ENCODE measurements at places on chromosomes 11 and 22. TPM values are rescaled to one million over a fixed set of nuclear protein-coding genes. Genes with fewer than 3 reads are reported as not detected.

DNA sequence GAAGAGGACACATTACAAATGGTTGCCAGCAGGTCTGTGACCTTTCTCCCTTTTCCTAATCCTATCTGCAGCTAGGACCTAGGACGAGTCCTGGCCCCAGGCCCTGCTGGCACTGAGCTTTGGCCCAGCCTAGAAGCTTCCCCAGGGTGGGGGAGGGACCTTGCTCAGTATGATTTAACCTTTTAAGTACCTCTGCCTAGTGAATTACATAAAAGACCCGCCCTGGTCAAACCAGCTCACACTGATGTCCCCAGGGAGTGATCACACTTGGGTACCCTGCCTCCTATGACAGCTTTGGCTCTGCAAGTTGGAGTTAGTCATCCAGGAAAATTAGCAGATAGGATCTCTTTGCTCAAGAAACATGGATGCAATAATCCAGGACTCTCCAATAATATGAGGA lies 21.9 kb downstream of the ASCC2 start:
- DNase-seq: no peak

GRCh38 chr22:47153854-47154525 lies 391.5 kb downstream of the TBC1D22A start:
- no peak for DNase-seq

DNA sequence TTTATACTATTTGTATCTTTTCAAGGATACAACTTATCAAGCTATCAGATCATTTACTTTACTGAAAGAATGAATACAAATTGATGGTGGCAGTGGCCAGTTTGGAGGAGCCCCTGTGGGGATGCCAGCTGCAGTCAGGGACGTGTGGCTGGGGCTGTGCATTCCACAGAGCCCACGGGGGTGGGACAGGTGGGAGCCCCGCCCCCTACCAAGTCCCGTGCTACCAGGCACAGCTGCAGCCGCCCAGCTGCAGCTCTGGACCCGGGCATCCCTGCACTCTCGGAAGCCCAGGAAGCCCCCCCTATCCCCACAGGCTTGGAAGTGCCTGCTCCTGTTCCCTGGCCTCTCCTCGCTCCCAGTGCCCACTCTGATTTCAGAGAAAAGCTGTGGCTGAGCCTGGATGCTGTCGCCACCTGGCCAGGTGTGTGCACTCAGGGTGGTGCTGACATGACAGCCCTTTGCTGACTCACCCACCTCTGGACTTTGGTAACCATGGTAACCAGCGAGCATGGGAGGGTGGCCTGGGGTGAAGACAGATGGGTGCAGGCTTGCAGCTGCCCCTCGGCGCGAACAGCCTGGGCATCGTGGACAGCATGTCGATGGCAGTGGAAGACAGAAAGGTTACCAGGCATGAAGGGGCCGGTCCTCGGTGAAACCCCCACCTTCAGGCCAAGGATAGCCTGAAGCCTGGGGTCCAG lies 138.1 kb downstream of the SBF2 start:
- no peak for DNase-seq

- DNase-seq: no peak
Measured at GRCh38 chr11:119115484-119116234, 5.7 kb upstream of the HINFP start.

- no peak for DNase-seq
Measured at GRCh38 chr22:17130199-17130598, 9.0 kb upstream of the TMEM121B start.

- no peak for DNase-seq
Measured at GRCh38 chr22:39941601-39942000, 18.6 kb upstream of the TMA7B start.

DNA sequence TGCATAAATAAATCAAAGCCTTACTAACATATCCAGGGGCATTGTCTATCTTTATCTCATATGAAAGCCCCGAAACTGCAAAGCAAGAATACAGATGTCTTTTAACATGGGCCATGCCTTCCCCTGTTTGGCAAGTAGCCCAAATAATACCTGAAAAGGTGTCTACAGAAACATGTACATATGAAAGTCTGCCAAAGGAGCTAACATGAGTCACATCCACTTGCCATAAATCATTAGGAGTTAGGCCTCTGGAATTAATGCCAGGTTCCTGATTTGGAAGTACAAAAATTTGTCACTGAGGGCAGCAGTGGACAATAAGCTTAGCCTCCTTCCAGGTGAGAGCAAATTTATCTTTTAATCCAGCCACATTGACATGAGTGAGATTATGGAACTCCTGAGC lies 85.5 kb upstream of the PGR start:
- DNase-seq: no peak

DNA sequence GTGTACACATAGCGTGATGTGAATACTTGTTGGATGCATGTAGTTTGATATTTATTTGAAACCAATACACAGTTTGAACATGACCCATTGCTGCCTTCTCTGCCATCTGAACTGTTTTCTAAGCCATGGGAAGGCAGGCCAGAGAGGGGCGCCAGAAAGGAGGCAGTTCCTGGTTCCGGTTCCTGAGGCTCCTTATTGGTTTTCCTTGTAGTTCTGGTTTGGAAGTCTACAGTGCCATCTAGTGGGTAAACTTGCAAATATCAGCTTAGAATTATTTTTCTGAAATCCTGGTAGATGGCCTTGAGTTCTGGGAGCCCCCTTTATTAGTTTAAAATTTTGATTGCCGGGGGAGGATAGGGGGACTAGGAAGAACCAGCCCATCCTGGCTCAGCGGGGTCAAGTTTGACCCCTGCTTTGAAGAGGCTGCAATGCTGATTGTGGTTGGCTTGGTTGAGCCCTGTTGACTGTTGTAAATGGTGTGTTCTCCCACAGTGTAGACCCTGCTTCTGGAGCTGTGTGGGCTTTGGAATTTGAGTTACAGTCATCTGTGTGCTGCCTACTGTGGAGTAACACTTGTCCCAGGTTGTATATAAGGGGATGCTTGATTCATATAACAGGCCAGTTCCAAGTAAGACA lies 48.4 kb downstream of the GRAMD1B start:
- DNase-seq: no peak

SLCO2B1 gene
- not detected for polyA plus RNA-seq

EMID1 gene
- 0.13 TPM for polyA plus RNA-seq

GRCh38 chr22:24765166-24765565 lies 9.4 kb downstream of the PIWIL3 start:
- no peak for DNase-seq

DNA sequence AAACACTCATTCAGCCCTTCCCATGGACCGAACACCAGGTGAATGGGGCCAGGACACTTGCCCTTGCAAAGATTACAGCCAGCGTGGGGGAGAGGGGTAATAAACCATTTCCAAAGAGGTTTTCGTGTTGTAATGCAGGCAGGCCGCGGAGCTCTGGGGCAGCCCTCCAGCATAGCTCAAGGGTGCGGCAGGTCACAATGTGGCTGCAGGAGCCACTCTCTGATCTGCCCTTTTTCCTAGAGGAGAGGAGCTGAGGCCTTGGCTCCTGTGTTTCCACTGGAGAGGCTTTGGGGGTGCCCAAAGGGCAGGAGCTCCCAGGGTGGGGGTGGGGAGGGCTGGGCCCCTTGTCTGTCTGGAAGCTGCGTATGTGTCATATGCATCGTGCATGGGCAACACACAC lies 134.2 kb upstream of the NECTIN1 start:
- no peak for DNase-seq

DNA sequence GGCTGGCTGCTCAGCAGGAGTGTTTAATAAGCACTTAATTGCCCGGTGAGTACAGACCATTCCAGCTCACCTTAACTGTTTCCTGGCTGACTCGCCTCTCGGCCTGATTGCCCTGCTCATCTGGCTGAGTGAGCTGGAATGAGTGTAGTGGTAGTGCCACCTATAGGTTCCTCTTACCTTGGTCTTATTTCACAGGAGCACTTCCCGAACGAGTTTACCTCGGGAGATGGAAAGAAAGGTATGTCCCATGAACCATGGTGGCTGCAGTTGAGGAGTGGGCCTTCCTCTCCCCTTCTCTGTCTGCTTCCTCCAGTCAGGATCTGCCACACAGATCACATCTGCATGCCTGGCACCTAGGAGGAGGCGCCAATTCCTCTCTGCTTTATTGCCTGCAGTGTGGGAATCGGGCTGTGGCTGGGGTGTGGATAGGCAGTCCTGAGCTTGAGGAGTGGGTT lies 26.7 kb downstream of the UPB1 start:
- DNase-seq: no peak

- DNase-seq: no peak
Measured at GRCh38 chr11:19889531-19889930, 176.9 kb downstream of the NAV2 start.

GTSE1 gene
- polyA plus RNA-seq: 12.2 TPM

GRCh38 chr22:47623066-47623762 lies 860.8 kb downstream of the TBC1D22A start:
- no peak for DNase-seq

DNA sequence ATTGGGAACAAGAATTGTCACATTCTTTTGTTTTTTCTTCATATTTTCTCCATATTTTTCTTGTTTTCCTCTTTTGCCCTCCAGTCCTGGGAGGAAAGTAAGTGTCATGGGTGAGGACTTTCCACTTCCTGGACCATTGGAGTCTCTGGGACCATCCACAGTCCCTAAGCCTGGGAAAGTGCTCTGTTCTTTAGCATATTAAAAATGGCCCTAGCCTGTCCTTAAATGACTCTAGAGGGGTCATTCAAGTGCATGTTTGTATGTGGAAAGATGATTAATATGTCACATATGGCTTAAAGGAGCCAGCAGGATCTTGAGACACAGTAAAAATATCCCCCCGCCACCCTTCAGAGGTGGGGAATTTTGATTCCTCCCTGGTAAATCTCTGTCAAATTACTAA lies 20.1 kb upstream of the SCGB1D1 start:
- DNase-seq: no peak

DNA sequence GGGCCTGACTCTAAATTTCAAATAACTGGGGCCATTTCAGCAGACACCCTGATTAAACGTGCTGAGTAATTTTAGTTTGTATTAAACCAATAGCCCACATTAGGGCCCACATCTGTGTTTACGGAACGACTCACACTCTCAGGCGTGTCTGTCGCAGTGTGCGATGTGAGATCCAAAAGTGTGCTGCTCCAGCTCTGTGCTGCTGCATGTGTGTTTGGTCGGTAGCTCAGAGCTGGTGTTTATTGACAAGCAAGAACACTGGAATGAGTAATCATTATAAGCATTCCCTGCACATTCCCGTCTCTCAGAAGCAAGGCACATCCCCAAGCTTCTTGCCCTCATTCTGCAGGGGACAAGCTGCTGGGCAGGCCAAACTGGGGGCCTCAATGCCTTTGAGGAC lies 7.8 kb downstream of the OPCML start:
- no peak for DNase-seq

DNA sequence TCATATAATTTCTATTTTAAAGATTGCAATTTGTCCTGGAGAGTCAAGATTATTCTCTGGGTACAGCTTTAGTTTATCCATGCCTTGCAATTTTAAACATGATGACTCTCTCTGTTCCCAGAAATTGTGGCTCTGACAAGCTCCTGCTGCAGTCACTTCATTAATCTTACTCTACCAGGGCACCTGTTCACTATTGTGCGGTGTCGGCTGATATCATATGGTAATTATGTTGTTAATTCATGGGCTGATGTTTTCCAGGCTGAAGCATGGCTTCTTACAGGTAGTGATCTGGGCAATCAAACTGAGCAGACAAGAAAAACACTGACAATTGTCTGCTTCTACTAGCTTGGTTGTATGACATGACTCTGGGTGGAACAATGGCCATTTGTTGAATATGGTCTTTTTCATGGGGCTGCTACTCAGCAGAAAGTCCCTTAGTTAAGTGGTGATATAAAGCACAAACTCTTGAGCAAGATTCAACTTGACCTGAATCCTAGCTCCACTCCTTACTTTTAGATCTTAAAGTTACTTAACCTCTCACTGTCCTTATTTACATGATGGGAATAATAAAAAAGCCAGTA lies 230.7 kb downstream of the FAT3 start:
- no peak for DNase-seq

DNA sequence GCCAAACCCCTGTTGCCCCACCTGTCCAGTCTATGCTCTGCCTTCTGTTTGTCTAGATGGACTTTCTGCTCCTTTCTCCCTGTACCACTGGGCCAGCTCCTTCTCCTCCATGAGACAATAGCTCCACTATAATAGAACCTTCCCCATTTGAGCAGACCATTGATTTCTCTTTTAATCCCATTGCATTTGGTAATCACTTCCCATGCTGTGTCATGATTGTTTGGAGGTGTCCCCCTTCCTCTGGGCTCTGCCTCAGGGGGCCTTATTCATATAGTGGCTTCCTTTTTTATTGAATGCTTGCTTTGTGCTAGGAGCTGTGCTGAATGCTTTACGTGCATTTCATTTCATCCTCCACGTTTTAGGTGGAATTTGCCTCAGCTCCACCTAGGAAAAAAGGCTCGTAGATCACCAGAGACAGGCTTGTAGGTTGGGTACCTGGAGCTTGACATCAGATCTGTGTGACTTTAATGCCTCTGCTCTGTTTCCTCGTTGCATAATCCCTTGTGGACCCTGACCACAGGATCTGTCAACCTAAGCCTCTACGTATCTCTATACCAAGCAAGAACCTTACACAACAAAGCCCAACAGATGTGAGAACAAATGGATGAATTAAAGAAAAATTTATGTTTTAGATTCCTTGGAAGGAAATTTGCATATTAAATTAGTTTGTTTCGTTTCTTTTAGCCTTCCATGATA lies 106.2 kb upstream of the RASSF10 start:
- no peak for DNase-seq

DNA sequence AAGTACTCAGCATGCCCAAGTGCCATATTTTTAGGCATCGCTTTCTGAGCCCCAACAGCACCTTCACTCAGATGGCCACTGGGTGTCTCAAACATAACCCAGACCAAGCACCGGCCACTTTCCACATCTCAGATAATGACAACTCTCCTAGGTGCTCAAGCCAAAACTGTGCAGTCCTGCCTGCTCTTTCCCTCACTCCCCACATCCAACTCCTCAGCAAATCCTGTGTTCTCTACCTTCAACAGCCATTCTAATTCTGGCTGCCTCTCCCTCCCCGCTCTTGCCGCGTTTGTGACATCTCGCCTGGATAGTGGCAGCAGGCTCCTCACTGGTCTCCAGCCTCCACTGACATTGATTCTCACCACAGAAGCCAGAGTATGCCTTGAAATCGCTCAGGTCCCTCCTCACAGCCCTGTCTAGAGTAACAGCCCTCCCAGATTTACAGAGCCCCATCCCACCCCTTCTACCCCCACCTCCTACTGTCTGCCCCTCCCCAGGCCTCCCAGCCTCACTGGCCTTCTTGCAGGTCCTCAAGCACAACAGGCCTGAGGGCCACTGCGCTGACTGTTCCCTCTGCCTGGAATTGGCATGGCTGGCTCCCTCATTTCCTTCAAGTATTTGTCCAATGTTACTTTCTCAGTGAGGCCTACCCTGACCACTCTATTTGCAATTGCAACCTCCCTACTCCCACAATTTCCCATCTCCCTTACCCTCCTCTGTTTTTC lies 1.3 kb upstream of the PHETA2 start:
- DNase-seq: no peak

All from BJ (cell line).